ENCODE measurements at places on chromosomes 12 and 14.

- DNase-seq = no peak
These were observed 31.2 kb downstream of the GSC start for GRCh38 chr14:94738751-94739150.

GRCh38 chr12:108308395-108309085 lies 30.6 kb downstream of the CMKLR1 start:
- no peak for DNase-seq

- no peak for DNase-seq
These were observed 986 bp upstream of the NTF3 start for GRCh38 chr12:5430641-5431603.

DNA sequence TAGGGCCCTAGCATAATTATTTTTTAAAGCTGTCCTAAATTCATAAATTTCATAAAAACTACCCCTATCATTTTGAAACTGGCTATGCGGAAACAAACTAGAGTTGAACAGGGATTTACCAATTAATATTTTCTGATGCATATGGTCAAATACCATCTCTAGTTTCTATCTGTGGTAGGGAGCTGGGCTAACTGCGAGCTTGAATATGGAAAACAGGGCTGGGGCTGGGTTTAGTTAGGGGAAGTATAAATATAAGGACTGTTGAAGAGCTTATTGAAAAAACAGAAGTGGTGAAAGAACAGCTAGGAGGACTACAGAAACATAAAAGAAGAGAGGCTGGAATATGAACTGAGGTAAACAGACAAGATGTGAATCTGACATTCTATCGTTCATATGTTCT lies 91.8 kb downstream of the SLC38A1 start:
- DNase-seq = no peak

- no peak for DNase-seq
These were observed 58.9 kb upstream of the TMTC2 start for GRCh38 chr12:82627799-82628198.

- DNase-seq = no peak
These were observed 101.1 kb downstream of the DACT1 start for GRCh38 chr14:58738876-58739275.

DNA sequence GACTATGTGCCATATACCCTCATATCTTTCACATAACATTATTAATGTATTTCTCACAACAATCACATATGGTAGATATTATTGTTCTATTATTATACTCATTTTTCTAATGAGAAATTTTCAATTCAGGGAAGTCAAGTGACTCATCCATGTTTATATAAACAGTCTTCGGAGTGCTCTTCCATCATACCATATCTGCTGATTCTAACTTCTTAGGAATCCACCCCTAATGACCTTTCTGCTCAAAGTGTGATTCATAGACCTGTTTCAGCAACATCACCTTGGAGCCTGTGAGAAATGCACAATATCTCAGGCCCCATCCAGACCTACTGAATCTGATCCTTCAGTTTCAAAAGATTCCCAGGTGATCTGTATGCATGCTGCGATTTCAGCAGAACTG lies 39.8 kb upstream of the OVCH1 start:
- DNase-seq = no peak

DNA sequence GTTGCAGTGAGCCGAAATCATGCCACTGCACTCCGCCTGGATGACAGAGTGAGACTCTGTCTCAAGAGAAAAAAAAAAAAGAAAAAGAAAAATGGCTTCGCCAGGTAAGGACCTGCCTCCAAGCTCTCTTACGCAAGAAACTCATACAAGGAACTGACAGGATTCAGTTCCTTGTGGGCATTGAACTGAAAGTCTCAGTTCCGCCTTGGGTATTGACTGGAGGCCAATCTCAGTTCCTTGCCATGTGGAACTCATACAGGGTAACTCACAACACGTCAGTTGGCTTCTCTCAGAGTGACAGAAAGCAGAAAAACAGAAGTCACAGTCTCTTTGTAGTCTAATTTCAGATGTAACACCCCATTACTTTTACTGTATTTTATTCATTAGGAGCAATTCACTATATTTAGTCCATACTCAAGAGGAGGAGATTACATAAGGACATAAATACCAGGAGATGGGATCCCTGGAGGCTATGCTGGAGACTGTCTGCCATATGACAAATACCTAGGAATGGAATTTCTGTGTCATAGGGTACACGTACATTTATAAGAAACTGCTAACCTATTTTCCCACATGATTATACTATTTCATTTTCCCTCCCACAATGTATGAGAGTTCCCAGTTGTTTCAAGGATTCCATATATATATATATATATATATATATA lies 11.4 kb upstream of the NOPCHAP1 start:
- no peak for DNase-seq

GRCh38 chr14:51873221-51873893 lies 12.9 kb downstream of the GNG2 start:
- no peak for DNase-seq
